ENCODE measurements at places on chromosomes 13 and 19.
A peak's percentile ranks its signal among the peaks of the same experiment; 100 is the strongest.

DNA sequence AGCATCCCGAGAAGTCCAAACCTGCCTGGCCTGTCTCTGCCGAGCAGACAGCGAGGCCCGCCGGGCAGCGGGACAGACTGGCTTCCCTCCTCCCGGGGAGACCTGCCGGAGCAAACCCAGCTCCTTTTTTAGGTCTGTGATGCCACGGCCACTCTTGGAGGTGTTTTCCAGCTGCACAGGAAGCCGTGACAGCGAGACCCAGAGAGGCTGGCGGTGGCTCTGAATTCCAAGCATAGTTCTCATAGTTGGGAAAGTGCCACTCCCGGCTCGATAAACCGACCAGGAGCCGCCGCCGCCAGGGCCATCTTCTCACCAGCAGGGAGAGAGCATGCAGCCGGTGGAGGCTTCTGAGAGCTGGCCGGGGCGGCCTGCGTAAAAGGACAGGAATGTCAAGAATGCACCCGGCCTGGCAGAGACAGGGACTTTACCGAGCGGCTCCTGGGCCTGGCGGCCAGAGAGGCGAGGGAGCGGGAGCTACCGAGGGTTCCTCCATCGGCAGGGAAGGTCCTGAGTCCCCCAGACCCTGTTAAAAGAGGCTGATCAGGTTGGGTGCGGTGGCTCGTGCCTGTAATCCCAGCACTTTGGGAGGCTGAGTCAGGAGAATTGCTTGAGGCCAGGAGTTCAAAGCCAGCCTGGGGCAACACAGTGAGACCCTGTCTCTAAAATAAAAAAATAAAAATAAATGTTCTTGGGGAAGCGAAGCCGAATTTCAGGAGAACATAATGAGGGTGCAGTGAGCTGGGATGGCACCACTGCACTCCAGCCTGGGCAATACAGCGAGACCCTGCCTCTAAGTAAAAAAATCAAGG lies 64.9 kb downstream of the GADD45B start:
- DNase-seq: no peak

DNA sequence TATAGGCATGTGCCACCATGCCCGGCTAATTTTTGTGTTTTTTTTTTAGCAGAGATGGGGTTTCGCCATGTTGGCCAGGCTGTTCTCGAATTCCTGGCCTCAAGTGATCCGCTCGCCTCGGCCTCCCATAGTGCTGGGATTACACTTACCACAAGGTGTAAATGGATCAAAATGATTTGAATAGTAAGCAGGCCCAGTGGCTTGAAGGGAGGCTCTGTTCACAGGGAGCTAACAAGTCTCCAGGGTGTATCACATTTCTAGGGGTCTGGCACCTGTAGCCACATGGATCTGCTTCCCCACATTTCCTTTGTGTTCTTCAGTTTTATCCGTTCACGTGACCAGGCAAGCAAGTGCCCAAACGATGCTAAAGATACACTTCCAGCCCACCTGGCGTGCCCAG lies 13.5 kb upstream of the CNFN start:
- DNase-seq: no peak

- no peak for DNase-seq
Observed at GRCh38 chr19:44847144-44848035, 1.3 kb downstream of the NECTIN2 start.

DNA sequence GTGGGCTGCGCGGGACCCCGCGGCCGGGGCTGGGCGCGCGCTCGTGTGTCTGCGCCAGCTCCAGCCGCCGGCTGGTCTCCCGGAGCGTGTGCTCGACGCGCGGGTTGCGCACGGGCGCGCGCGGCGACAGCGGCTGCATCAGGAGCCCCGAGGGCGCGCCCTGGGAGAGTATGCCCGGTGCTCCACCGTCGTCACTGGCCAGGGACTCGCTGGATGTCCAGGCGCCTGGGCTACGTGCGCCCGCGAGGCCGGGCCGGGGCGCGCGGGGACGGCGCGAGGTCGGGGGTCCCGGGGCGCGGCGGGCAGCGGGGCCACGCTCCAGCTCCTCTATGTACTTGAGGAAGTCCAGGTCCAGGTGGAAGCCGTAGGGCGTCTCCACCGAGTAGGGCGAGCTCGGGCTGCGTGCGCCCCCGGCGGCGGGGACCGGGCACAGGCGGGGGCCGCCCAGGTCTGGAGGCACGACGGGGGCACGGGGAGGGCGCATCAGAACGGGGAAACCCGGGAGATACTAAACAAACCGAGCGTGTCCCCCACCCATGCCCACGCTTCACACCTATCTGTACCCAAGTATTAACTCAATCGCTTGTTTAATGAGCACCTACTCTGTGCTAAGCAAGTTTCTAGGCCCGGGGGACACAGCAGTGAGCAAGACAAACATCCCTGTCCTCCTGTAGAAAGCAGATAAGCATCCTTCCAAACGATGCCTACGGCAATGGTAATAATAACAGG lies 7.6 kb downstream of the KANK3 start:
- DNase-seq: no peak

DNA sequence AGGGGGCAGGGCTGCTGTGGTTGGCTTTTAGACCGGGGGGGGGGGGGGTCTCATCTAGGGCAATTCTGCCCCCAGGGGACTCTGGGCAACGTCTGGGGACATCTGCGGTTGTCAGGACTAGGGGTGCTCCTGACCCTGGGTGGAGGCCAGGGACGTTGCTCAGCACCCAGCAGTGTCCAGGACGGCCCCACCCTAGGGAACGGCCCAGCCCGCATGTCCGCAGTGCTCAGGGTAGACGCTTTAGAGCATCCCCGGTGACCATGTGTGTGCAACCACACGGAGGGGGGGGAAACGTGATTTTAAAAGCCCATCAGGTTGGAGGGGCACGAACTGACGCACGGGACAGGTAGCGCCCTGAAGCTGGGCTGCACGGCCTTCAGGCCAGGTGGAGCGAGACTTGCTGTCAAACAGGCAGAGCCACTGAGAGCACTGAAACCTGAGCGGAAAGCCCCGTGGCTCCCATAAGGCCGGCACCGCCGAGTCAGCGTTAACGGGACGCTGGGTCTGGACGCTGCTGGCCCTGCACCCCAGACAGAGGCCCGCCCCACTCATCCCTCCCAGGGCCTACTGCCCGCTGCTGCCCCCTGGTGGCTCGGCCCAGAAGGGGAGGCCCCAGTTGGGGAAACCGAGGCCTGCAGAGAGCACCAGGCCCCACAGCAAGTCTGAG lies 8.3 kb downstream of the CACTIN start:
- DNase-seq: peak; percentile 45

All from stimulated activated CD8-positive, alpha-beta memory T cell treated with anti-CD3 and anti-CD28 coated beads, Interleukin-15, amount 100 ng/mL, for 24 hours (primary cell).